ENCODE measurements at places on chromosomes 12 and 14. TPM values are rescaled to one million over a fixed set of nuclear protein-coding genes. Genes with fewer than 3 reads are reported as not detected.

DNA sequence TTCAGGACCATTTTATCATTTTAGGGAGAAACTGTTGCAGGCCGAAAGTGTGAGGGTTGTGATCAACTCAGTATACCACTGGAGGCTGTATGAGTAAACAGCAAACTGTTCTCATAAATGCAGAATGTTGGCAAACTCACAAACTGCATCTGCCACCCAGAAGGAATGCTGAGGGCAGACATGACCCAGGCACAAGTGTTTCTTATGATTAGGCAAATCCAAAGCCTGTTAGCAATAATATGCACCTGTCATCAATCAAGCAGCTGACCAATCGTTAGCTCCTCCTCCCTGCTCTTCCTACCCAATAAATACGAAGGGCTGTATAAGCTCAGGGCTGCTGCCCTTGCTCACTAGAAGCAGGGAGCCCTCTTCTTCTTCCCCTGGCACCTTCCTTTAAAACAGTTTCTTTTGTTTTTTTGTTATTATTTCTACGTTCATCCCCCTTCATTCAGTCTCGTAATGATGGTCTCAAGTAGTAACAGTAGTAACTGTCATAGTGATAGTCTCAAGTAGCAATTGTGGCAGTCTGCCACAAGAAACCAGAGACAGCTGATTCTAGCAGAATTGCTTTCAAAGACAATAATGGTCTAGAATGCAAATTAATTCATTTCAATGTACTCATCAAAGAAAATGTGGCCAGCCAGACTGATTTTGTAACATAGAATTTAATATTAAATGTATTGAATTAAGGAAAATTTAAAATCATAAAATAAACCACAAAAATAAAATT is 15.2 kb upstream of the CCDC175 start:
- DNase-seq = no peak

GRCh38 chr14:58633831-58634230 is 3.9 kb upstream of the DACT1 start:
- DNase-seq = no peak

GRCh38 chr12:24561882-24562770 is 386.8 kb downstream of the BCAT1 start:
- peak; percentile 26 for DNase-seq

DNA sequence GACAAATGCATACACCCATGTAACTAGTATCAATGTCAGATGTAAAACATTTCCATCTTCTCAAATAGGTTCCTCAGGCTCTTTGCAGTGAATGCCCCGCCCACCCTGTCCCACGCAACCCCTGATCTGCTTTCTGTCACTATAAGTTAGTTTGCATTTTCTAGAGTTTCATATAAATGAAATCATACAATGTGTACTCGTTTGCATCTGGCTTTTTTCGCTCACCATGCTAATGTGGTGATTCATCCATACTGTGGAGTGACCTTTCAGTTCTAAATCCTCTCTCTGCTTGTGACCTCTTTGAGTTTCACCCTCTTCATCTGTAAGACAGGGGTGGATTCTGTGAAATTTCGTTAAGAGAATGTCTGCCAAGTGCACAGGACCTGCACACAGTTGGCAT is 30.6 kb upstream of the MSI1 start:
- no peak for DNase-seq

DNA sequence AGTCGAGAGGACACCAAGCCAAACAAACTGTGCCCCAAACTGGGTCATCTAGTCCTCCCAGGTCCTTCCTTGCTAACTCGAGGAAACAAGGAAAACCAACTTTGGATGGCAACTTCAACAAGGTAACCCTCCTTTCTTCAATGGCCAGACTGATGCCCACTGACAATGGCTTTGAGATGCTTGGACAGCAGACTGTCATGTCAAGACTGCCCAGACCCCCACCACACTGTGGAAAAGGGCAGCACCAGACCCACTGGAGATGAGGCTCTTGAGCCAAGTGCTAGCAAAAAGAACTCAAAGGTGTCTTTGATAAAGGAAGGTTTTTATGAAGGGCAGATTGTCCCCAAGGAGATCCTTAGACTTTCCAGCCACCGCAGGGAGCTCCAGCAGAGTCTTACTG is 9.0 kb upstream of the CDH24 start:
- no peak for DNase-seq

GRCh38 chr12:50597200-50598195 is 92.7 kb downstream of the DIP2B start:
- DNase-seq = peak; percentile 56

Gene CCDC184
- not detected for total RNA-seq

Gene ZDHHC22
- 0.03 TPM for total RNA-seq

Gene NUP107
- 93.5 TPM for total RNA-seq

Gene GNG2
- not detected for total RNA-seq

Gene SLC2A3
- 3.7 TPM for total RNA-seq

All from Caki2 (cell line).